ENCODE measurements at places on chromosomes 12 and 14. TPM values are rescaled to one million over a fixed set of nuclear protein-coding genes. Genes with fewer than 3 reads are reported as not detected.
A peak's percentile ranks its signal among the peaks of the same experiment; 100 is the strongest.

GRCh38 chr12:129901254-129901653 lies 2.6 kb downstream of the TMEM132D start:
- peak; percentile 13 for DNase-seq

- no peak for DNase-seq
Observed at GRCh38 chr12:112782943-112783342, 8.6 kb upstream of the RPH3A start.

- no peak for DNase-seq
Observed at GRCh38 chr12:53776872-53777271, 25.1 kb upstream of the CISTR start.

GRCh38 chr12:91072931-91073330 lies 15.1 kb upstream of the KERA start:
- DNase-seq = no peak

- DNase-seq = no peak
Observed at GRCh38 chr12:88958153-88958552, 377.9 kb upstream of the KITLG start.

GRCh38 chr12:68823696-68824095 lies 15.7 kb downstream of the MDM2 start:
- no peak for DNase-seq

DNA sequence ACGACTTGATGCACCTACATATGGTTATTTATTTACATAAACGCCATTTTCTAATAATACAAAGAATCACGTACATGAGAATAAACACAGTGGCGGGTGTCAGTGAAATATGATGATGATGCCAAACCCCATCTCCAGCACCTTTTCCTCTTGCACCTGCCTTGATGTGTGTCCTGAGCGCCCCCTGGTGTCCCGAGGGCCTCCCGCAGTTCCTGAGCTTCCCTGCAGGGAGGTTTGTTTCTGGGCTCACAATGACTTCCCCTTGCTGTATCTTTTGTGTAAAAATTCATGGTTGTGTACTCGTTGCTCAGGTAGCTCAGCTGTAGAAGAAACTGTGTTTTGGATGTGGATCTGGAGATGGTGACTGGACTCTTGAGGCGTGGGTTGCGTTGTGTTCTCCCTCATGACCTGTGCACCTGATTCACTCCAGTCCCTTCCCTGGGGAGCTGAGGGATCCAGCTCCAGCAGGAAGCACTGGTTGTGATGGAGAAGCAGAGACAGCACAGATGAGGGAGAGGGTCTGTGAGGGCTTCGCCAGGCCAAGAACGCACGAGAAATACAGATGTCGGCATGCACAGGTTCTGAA lies 1037.8 kb downstream of the TMEM121 start:
- no peak for DNase-seq

DNA sequence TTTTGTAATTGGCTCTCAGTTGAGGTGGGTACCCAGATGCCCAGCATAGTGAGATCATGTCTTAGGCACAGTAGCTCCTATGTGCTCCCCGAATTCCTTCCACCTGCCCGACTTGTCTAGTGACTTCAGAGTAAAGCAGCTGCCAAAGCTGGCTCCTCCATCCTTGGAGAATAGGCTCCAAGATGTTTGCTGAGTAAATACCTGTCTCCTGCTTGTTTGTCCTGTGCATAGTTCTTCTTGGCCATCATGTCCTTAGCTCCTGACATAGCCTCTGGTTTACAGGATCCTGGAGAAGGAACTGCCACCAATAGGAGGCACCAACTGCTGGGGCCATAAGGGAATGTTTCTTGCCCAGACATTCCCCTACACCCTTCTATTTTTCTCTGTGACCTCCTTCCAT lies 52.6 kb upstream of the CISTR start:
- DNase-seq = no peak

GRCh38 chr14:65250162-65250495 lies 147.8 kb upstream of the MAX start:
- no peak for DNase-seq

DNA sequence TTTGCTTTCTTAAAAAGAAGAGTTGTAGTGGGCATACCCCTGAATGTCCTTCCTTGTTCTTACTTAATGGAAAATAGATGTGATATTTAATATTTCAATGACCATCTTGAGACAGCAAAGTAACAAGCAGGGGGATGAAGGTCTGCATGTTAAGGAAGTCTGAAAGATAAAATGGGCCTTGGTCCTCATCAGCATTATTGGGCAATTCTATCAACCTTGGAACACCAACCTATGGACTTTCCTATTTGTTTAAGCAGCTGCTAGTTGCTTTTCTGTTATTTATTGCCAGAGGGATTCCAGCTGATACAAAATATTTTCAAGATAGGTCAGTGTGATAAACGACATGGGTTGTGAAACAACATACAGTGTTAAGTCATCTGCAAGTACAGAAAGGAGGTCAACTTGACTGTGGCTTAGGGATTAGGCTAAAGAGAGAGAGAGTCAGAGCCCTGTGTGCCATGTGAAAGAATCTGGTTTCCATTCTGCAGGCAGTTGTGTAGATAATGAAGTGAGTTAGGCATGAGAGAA lies 16.4 kb upstream of the A2M start:
- DNase-seq = no peak

DNA sequence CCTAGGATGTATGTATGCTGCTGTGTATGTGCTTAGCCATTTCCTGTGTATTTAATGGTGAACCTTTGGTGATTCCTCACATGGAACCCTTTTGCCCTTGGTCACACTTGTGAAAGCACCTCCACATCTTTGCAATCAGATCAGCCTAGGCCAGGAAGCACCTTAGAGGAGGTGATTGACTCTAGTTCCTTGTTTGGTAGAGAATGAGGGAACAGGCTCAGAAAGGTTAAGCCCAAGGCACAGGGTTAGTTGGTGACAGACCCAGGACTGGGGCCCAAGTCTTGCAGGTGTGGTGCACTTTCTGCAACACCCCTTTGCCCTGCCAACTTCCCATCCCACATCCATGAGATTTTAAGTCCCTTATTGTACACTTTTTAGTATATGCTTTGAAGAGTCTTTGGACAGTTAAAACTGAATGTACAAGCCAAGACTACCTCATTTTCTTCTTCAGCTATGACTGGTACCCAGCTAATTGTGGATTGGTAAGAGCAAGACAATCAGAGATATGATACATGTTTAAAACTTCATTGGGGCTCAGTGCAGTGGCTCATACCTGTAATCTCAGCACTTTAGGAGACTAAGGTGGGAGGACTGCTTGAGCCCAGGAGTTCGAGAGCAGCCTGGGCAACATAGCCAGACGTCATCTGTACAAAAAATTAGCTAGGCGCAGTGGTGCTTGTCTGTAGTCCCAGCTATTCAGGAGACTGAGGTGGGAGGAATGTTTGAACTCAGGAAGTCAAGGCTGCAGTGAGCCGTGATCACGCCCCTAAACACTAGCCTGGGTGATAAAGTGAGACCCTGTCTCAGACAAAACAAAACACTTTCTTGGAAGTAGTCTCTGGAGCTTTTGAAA lies 71.1 kb downstream of the RASSF3 start:
- no peak for DNase-seq

GRCh38 chr14:48973151-48973550 lies 613.0 kb downstream of the RPS29 start:
- DNase-seq = no peak

DNA sequence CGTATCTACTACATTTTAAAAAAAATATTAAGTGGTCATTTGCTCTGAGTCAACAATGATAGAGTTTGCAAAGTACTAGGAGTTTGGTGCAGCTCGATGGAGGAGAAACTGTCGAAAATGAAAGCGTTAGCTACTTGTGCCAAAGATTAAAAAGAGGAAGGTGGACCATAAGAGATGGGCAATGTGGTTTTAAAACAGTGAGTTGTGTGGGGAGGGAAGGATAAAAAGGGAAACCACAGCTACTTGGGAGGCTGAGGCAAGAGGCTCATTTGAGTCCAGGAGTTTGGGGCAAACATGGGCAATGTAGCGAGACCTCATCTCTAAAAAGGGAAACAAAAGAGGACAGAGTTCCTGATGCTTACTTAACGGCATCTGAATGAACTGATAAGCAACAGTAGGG lies 18.2 kb upstream of the STRAP start:
- DNase-seq = no peak

DNA sequence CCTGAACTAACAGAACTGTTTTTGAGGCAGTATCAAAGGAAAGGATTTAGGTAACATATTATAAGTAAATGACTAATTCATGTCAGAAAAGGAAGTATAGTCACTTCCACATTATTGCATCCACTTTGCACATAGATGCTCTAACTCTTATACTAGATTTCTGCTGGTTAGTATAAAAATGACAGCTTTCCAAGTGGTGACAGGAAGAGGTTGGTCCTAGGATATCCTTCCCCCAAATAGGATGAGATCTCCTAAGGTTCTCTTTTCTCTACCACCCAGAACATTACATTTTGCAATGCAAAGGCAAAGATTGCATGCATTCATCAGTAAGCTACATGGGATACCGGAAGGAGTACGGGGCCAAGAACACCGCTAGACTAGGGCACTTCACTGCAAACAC lies 15.2 kb downstream of the DAD1 start:
- DNase-seq = no peak

- DNase-seq = no peak
Observed at GRCh38 chr12:120388691-120389481, 19.9 kb upstream of the MSI1 start.

DNA sequence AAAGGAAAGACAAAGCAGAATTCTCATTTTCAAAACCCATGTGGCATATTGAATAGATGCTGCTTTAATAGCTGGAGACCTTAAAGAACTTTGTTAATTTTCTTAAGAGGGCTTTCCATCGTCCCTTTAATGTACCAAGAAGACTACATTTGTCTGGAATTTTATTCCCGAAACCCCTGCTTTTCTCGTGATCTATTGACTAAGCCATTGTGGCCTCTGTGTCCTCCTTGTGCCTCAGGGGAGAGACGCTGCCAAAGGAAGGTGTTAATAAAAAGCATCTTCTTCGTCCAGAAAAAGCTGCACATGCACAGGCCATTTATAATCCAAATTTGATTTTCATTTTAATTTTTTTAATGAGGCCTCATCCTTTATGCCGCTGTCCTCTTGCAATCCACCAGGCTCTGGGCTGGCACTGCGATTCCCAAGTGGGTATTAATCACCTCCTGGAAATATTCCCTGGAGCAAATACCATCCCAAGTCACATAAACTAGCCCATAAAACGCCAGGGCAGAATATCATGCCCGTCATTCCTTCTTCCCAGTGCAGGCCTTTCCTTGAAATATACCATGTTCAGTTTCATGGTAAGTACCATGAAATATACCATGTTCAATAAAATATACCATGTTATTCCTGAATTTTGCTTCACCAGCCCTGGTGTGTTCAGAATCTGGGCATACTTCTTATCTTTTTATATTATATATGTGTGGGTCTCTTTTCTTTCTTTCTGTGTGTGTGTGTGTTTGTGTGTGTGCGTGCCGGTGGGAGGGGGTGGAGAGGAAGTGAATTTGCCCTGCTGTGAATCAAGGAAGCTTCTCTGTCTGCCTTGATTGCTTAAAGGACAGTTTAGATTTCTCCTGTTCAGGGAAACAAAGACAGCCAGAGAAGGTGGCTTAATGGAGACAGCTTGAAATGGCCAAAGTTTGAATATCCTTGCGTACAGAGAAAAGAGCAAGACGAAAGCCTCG lies 147.6 kb downstream of the PHETA1 start:
- DNase-seq = no peak

DNA sequence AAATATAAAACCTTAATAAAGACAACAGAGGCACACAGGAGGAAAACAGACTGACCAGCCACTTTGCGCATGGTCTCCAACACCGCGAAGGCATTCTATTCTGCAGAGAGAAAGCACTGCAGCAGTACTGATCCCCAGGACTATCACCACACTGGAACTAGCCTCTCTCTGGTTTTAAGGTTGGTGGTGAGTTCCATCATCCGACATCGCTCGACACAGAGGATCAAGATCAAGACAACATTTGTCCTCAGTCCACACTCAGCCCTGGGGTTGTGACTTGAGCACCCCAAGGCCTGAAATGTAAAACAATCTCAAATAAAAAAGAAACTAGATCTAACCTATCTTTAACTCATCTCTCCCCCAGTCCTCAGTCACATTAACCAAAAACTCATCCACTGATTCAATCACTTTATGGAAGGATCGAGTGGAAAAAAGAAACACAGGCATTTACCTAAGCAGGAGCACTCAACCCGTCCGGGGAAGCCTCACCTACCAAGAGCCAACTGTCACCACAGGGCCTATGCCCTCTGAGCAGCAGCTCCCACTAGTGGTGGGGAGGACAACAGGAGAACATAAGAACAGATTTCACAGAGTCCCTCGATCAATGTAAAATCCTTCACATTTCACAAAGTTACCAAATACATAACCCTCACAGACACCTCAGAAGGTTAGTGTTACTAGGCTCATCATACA lies 17.7 kb downstream of the STXBP6 start:
- no peak for DNase-seq

The OTX2 gene
- total RNA-seq = not detected

The ADAM21 gene
- total RNA-seq = not detected

The TCL1B gene
- total RNA-seq = not detected

The CS gene
- total RNA-seq = 174 TPM

The B3GNT4 gene
- total RNA-seq = 0.58 TPM

The DPY19L2 gene
- 6.9 TPM for total RNA-seq

The BICDL1 gene
- total RNA-seq = 7.0 TPM

The KRT73 gene
- not detected for total RNA-seq

The TAS2R13 gene
- 0.29 TPM for total RNA-seq

The JPH4 gene
- not detected for total RNA-seq

The IQSEC3 gene
- total RNA-seq = 0.22 TPM
